ENCODE measurements at places on chromosomes 5 and 9. TPM values are rescaled to one million over a fixed set of nuclear protein-coding genes. Genes with fewer than 3 reads are reported as not detected.

The KIF4B gene
- polyA plus RNA-seq: not detected

The UTP15 gene
- 2.8 TPM for polyA plus RNA-seq

The FOXD4L3 gene
- not detected for polyA plus RNA-seq

The FBP2 gene
- polyA plus RNA-seq: not detected

The ADCY2 gene
- polyA plus RNA-seq: not detected

The TAF11L7 gene
- not detected for polyA plus RNA-seq

The PSAT1 gene
- polyA plus RNA-seq: not detected

DNA sequence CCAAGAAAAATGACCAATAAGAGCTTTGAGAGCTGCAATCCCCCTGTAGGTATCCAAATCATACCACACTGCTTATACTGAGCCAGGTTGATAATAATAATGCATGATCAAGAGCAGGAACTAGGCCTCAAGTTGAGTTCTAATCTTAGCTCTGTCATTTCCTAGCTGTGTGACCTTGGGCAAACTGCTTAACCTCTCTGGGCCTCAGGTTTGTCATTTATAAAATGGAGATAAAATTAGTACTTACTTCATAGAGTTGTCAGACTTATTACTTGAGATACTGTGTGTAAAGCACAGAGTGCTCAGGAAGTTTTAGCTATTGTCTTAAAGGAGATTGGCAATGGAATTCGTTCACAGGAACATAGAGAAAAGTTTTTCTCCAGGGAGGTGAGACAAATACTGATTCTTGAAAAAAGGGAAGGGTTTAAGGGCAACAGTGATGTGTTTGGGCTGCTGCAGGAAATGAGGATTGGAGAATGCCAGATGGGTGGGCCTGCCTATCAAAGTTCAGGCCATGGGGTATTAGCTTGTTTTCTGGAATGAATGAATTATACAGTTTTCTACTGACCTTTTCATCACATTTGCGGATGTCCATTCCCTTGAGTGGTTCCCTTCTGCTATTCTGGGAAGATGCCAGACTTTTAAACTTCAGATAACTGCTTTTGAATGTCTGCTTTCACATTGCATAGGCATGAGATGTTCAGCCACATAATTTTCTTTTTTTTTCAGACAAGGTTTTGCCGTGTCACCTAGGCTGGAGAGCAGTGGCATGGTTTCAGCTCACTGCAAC lies 10.2 kb upstream of the ATP6V0E1 start:
- no peak overlapping the region for H3K4me3 ChIP-seq
- H3K27me3 ChIP-seq: no peaks in the 10 kb centered on the region
- no peaks in the 10 kb centered on the region for H3K36me3 ChIP-seq
- H3K27ac ChIP-seq: no peak overlapping the region
- DNase-seq: no peak

- no peak for DNase-seq
- H3K4me1 ChIP-seq: peaks cover 49% of the 10 kb centered on the region
- peak overlapping the region; percentile 39 for H3K27ac ChIP-seq
- no peaks in the 10 kb centered on the region for H3K27me3 ChIP-seq
- H3K36me3 ChIP-seq: peaks cover 22% of the 10 kb centered on the region
These were observed 732 bp downstream of the SNAPC3 start for GRCh38 chr9:15423231-15423985.

The OR1Q1 gene
- not detected for polyA plus RNA-seq

GRCh38 chr5:122421374-122422079 lies 109.5 kb downstream of the SNCAIP start:
- no peaks in the 10 kb centered on the region for H3K4me1 ChIP-seq
- no peak overlapping the region for H3K27ac ChIP-seq
- DNase-seq: no peak
- H3K4me3 ChIP-seq: no peak overlapping the region

DNA sequence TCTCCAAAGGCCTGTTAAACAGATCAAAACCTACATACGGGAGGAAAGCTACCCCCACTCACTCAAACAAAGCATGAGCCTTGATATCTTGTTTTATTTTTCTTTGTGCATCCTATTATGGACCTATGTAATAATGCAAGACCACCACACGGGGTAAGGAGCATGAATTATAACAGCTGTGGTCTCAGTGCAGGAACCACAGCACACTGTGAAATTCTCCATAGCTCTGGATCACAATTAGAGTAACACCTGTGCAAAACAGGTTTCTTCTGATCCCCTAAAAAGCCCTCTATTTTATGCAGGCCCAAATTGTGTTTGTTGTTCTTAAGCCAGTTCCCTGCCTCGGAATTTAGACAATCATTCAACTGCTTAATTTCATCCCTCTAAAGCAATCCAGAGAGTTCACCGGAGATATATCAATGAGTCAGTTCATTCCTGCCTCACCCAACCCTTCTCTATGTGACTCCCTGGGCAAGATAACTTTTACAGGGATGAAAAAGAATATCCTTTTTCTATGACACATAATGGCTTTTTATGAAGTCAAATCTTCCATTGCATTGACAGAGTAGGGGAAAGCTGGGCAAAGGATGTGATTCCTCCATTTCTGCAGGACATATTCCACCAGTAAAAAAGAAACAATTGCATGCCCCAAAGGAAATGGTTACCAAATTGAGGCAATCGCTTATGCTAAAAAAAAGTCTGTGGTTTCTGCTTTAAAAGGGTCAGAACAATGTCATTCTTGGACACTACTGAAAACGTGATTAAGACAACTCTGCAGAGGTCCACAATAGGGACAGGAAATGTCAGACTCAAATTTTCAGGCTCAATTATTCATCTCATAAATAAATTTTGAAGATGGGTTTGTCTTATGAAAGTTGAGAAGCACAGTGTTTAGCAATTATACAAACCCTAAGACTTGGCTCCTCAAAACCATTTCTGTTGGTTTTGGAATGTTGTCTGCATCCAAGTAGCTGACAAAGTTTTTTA lies 41.6 kb upstream of the FST start:
- DNase-seq: no peak
- H3K27me3 ChIP-seq: no peaks in the 10 kb centered on the region
- H3K36me3 ChIP-seq: no peaks in the 10 kb centered on the region
- no peak overlapping the region for H3K27ac ChIP-seq
- H3K4me1 ChIP-seq: peaks cover 9% of the 10 kb centered on the region

The GPX8 gene
- not detected for polyA plus RNA-seq

DNA sequence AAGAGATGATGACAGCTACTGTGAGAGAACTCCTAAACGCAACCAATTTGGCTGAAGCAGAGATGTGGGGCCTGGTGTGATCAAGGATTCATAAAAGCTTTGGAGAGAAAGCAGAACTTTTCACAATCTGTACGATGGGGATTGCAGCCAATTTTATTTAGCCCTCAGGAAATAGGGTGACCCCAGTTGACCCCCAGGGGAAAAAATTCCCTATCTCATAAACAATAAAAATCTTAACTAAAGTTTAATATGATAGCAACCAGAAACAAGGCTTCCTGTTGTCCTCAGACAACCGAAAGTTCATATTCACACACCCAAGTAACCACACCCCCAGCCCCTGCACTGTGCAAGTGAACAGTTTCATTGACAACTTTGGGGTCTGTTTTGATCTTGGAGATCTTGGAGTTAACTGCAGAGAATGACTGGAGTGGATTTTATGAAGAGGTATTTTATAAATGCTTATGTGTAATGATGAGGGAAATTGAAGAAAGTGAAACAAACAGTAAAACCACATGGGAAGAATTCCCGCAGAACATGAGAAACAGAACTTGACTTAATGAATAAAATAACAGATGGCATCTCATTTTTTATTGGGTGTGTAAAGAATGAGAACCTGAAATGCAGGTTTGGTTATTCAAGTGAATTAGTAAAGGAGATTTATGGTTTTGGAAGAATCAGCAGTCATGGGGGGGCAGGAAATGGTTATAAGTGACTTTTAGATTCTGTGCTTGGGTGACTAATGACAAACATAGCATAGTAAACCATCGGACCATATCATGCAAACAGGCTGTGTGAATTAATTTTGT lies 94.5 kb downstream of the PDE4D start:
- DNase-seq: no peak
- H3K4me3 ChIP-seq: peak overlapping the region; percentile 22
- no peaks in the 10 kb centered on the region for H3K4me1 ChIP-seq
- H3K36me3 ChIP-seq: no peaks in the 10 kb centered on the region
- no peak overlapping the region for H3K27ac ChIP-seq

DNA sequence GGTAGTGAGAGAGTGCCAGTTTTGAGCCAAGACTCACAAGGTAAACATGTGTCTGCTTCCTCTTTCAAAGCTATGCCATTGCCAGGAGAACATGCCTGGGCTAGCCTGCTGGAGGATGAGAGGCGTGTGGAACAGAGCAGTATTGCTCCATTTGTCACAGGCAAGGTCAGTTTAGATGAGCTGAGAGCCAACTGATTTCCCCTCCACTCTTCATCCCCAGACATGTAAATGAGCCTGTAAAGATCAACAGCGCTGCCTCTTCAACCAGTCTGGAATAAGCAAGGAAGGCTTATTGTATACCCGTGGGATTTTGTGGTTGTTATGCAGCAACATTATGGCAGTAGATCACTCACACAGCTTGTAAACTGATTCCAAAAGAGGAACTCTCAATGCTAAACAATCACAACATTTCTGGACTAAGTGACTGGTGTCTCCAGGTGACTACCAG lies 8.2 kb upstream of the GDNF start:
- H3K4me1 ChIP-seq: no peaks in the 10 kb centered on the region
- H3K4me3 ChIP-seq: no peak overlapping the region
- no peaks in the 10 kb centered on the region for H3K36me3 ChIP-seq
- no peak overlapping the region for H3K27ac ChIP-seq
- DNase-seq: no peak
- H3K27me3 ChIP-seq: peaks cover 13% of the 10 kb centered on the region

The NEUROG1 gene
- not detected for polyA plus RNA-seq

The PTGES2 gene
- 73.8 TPM for polyA plus RNA-seq

- H3K4me3 ChIP-seq: no peak overlapping the region
- no peak for DNase-seq
- no peaks in the 10 kb centered on the region for H3K4me1 ChIP-seq
- no peak overlapping the region for H3K27ac ChIP-seq
- H3K36me3 ChIP-seq: no peaks in the 10 kb centered on the region
These were observed 694.1 kb upstream of the C9orf72 start for GRCh38 chr9:28267351-28267750.

The SLC46A2 gene
- polyA plus RNA-seq: 57.9 TPM

The PCDHGC5 gene
- polyA plus RNA-seq: 0.03 TPM

The TMEM252 gene
- not detected for polyA plus RNA-seq

The TLE1 gene
- 2.5 TPM for polyA plus RNA-seq

- no peaks in the 10 kb centered on the region for H3K27me3 ChIP-seq
- no peaks in the 10 kb centered on the region for H3K36me3 ChIP-seq
- DNase-seq: no peak
- peak overlapping the region; percentile 63 for H3K27ac ChIP-seq
- H3K4me3 ChIP-seq: no peak overlapping the region
These were observed 52.2 kb downstream of the PTCD2 start for GRCh38 chr5:72372331-72372730.

DNA sequence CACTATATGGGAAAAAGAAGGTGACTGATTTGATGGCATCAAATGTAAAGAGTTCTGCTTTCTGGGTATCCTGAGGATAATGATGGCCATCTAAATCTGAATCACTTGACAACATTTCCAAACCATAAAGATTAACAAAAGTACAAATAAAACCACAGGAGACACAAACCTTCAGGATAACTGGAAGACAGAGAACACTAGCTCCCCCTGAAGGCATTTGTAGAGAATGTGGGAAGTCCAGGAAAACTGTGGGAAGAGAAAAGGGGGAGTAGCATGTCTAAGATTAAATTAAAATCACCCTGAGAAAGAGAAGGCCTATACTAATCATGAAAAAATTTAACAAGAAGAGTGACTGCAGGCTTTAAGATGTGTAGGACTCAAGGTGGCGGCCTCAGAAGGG lies 116.2 kb downstream of the PRELID2 start:
- no peak for DNase-seq
- H3K27ac ChIP-seq: no peak overlapping the region
- no peaks in the 10 kb centered on the region for H3K27me3 ChIP-seq
- no peaks in the 10 kb centered on the region for H3K36me3 ChIP-seq

GRCh38 chr5:72282878-72283277 lies 37.2 kb downstream of the MRPS27 start:
- H3K36me3 ChIP-seq: peaks cover 45% of the 10 kb centered on the region
- H3K27ac ChIP-seq: no peak overlapping the region

The CYLC2 gene
- not detected for polyA plus RNA-seq

DNA sequence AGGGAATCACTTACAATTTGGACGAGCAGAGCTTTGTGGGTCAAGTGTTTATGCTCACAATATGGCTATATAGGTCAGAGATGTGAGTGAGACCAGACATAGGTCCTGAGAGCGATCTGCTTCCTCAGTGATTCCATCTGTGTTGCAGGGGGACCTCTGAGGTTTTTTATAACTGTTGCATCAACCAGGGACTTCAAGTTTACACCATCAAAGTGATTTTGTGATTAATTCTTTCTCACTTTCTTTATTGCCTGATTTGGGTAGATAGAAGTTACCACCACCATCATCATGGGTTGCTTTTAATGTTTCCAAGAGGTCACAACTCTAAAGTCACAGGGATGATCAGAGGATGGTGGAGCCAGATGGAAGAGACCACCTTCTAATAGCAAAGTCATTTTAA lies 7.0 kb upstream of the MTAP start:
- no peak overlapping the region for H3K4me3 ChIP-seq
- no peak overlapping the region for H3K27ac ChIP-seq
- no peaks in the 10 kb centered on the region for H3K36me3 ChIP-seq
- H3K4me1 ChIP-seq: no peaks in the 10 kb centered on the region
- no peak for DNase-seq

- no peak overlapping the region for H3K4me3 ChIP-seq
- no peaks in the 10 kb centered on the region for H3K4me1 ChIP-seq
- no peaks in the 10 kb centered on the region for H3K36me3 ChIP-seq
- H3K27me3 ChIP-seq: no peaks in the 10 kb centered on the region
- no peak overlapping the region for H3K27ac ChIP-seq
These were observed 11.3 kb upstream of the LOX start for GRCh38 chr5:122089096-122090013.

The IQGAP2 gene
- polyA plus RNA-seq: 35.4 TPM

GRCh38 chr9:16884952-16885513 lies 14.6 kb upstream of the BNC2 start:
- no peaks in the 10 kb centered on the region for H3K27me3 ChIP-seq
- H3K4me1 ChIP-seq: peaks cover 17% of the 10 kb centered on the region
- no peak overlapping the region for H3K27ac ChIP-seq
- no peak overlapping the region for H3K4me3 ChIP-seq

The PSD2 gene
- not detected for polyA plus RNA-seq

DNA sequence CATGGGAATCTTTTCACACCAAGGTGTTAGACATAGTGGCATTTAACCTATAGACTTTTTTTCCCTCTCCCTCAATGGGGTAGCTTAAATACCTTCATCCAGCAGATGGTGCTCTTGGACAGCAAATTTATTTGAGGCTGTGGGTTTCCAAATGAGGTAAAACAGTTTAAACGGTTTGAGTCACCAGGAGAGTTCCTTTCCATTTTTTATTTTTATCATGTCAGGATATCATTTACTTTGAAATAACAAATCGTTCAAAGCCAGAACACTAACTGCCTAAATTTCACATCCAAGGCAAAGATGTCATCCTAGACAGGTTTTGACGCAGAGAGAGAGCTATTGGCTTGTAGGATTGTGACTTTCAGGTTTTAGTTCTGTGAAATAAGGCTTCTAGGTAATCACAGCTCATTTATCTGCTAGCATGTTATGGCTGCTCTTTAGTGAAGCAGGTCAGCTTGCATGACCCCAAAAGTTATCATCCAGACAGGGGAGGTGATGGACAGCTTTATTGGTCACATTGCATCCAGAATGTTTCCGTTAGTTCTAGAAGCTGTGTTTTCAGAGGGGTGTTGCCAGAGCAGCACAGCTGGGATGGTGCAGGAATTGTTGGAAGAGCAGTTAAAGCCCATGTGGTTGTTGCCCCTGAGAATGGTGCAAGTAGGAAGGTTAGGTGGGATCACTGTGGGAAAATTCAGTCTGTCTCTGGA lies 69.8 kb downstream of the KDM4C start:
- H3K36me3 ChIP-seq: peaks cover 59% of the 10 kb centered on the region
- no peaks in the 10 kb centered on the region for H3K4me1 ChIP-seq
- no peak overlapping the region for H3K27ac ChIP-seq
- no peaks in the 10 kb centered on the region for H3K27me3 ChIP-seq
- peak; percentile 13 for DNase-seq
